ENCODE measurements at places on chromosomes 5 and 9.

DNA sequence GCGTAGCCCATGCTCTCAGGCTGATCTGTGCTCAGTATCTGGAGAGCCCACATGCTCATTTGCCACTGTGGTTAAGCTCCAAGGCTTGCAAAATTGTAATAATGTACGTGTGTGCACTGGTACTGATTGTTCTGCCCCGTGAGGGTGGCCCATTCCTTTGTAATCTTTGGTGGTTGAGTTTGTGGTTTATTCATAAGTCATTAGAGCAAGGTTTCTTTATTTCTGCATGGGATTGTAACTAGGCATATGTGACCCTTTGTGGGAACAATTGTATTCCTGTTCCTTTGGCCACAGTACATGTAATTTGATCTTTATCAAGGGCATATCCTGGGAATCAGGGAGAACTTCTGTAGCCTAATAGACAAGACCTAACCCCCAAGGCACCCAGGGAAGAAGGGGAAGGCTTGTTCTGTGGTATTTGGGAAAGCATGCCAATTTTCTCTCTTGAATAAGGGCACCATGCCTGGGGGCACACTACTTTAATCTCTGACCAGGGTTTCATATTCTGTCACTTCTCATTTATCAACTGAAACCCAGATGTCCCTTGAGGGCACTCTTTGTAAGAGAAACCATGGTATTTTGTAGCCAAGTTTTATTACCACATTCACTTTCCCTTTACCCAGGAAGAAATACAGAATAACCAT is 74.6 kb downstream of the NPR3 start:
- DNase-seq, result no peak

DNA sequence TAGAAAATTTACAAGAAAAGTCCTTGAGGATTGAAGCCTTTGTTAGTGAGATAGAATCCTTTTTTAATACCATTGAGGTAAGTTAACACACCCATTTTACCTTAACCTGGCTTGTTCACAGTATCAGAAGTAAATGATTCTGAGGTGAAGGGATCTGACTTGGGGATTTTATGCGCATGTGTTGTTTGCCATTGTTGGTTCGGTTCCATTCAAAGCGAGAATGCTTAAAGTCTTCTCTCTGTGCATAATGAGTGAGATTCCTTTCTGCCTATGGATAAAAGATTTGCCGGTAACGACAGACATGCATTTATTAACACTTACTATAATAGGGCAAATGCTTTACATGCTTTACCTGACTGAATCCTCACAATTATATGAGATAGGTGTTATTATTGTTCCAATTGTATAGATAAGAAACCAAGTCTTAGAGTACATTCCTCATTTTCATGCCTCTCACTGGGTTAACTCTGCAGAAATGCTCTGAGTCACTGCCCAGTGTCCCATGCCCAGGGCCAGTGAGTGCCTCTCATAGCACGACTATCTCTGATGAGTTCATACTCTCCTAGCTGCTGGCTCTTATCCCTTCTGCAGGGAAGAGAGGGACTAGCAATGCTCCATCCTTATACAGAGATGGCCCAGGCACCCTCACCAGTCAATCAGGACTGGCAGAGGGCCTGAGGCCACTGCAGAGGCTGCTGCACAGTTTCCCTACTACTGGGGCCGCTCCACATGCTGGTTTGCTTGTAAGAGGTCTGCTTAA is 54.4 kb downstream of the CMYA5 start:
- no peak for DNase-seq

GRCh38 chr5:7271435-7272084 is 124.4 kb upstream of the ADCY2 start:
- DNase-seq, result no peak

GRCh38 chr9:130298662-130299279 is 33.2 kb downstream of the HMCN2 start:
- DNase-seq, result no peak

GRCh38 chr9:128689820-128690683 is 1.0 kb downstream of the SET start:
- DNase-seq, result peak; percentile 54

- DNase-seq, result no peak
Observed at GRCh38 chr5:150035139-150035895, 34.8 kb downstream of the HMGXB3 start.

DNA sequence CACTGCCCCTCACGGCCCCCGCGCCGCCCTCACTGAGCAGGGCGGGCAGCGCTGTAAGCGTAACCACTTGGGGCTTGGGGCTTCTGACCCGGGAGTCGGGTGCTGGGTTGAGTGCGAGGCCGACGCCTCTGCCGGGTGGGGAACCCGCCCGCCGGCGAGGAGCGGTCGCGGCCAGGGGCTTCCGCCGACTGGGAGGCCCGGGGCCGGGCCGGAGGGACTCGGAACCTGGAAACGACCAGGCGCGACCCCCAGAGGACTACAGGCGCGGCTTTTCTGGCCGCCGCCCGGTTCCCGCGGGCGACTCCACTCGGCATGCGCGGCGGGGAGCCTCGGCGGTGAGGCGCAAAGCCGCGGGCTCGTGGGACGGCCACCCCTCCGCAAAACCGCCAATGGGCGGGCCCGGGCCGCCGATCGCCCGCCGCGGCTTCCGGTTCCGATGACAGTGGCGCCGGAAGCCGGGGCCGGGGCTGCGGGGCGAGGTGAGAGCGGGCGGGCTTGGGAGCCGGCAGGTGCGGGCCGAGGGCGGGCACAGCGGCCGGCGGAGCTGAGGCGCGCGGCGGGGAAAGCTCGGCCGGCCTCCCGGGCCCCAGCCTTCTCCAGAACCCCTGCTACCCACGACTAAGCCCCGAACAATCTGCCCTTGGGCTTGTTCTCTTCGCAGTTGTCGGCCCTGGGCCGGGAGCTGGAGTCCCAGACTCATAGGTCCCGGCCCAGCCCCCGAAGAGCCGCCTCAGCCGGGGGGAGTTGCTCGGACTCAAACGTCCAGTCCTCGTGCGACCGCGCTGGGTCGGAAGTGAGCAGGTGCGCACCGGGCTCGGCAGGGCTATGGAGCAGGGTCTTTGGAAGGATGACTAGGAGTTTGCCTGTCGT is at the start of gene RMND5B:
Gene RMND5B, plus strand, starts transcription at position 439 of the 870 bp plus-strand sequence. CDS start 7,106 bp downstream, outside the sequence.
- DNase-seq, result peak; percentile 52

DNA sequence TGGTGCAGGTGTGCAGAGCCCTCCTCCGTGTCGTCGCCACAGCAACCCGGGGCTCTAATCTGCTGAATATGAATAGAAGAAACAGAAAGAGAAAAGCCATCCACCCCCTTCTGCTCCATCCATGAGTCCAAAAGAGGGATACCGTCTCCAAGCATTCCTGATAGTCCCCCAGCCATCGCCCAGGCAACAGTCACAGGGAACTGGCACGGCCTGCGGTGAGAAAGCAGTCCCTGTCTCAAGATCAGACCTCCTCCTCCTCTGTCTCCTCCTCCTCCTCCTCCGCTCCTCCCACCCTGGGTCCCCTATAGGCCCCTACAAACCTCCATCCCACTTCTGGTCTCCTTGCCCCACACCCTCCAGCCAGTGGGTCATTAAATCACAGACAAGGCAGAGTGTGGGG is 308.1 kb upstream of the MPDZ start:
- DNase-seq, result no peak

DNA sequence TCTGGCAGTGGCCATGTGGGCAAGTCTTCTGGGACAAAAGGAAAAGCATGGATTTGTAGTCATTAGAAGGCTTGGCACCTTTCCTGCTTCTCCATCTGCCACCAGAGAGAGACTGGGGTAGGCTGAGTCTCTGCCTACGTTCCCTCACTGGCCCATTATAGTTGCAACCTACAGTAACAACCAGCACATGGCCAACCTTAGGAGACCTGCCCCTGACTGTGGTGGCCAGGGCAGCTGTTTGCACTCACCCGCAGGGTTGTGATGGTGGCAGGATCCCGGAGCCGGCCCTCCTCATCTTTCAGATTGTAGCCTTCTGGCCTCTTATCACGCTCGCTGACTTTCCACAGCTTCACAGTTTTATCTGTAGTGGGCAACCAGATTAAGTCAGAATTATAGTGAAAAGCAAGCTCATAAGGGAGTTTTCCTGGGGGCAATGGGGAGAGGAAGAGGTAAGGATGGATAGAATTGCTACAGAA is 174.9 kb upstream of the GPR151 start:
- no peak for DNase-seq

DNA sequence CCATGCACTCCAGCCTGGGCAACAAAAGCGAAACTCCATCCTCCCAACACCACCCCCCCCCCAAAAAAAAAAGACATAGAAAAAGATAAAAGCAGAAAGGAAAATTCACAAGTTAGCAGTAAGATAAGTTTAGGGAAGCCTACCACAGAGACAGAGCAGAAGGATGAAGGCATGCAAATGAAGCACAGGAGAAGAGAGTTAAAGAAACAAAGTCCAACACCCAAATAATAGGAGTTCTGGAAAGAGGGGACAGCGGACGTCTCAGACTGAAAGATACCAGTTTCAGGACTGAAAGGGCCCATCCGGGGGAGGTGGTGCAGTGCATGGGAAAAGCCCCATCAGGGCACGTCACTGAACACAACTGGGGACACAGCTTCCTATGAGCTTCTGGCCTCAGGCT is 54.3 kb downstream of the OTULIN start:
- no peak for DNase-seq

DNA sequence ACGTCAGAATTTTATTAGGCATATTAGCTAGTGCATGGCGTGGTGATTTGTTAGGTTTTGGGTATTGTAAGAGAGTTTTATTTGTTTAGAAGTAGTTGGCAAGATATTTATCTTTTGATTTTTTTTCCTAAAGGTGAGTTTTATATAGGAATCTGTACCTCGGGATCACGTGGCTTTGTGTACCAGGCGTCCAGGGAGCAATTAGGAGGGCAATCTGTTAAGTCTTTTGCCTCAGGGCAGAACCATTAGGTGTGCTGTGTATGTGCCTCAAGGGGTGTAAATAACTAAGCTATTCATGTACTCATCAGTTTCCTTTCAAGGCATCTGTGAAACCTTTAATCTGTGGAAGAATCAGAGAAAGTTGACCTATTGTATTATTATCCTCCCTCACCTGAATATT is 39.4 kb downstream of the ZSWIM6 start:
- no peak for DNase-seq

- DNase-seq, result no peak
Observed at GRCh38 chr5:60024104-60024503, 130.6 kb upstream of the PDE4D start.

- DNase-seq, result no peak
Observed at GRCh38 chr5:36383942-36384341, 82.2 kb upstream of the RANBP3L start.

DNA sequence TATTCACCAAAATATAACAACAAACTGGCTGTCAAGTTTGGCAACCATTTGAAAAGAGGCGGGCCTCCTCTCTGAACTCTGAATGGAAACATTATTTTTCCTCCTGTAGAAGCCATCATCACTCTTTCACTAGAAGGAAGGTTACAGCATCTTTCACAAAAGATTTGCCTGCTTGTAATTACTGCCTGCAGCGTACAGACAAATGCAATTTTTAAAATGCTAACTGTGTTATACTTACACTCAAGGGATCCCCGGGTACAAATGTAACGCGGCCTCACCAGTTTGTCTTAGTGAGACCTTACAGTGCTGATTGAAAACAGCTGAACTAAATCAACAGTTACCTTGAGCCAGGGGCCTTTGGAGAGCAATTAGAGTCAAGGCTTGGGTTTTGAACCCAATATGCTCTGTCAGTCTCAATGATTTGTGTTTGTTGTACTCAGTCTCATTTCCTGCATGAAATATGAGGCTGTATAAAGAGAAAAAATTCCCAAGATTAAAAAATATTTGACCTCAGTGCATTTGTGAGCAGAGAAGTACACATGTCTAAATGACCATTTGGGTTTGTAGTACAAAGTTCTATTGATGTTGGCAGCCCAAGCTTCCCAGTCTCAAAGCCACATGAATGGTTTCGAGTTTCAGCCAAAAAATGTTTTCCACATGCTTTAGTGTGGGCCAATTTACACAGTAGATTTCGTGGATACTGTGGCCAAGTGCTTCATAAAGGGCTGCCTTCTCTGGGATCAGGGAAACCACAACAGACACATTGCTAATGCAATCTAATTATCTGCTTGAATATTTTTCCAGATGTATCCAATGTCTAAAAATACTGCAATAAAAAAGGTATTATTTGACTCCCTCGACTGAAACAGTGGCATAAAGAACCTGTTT is 500.0 kb downstream of the SPATA31D1 start:
- DNase-seq, result no peak

- DNase-seq, result no peak
Observed at GRCh38 chr9:104879555-104880309, 48.2 kb downstream of the ABCA1 start.

GRCh38 chr5:135007305-135007704 is 26.7 kb downstream of the PITX1 start:
- no peak for DNase-seq

GRCh38 chr9:123757960-123758359 is 172.0 kb downstream of the DENND1A start:
- DNase-seq, result no peak
